Prostate gland (tissue), 2 donors: ENCODE measurements at places on chromosomes 13 and 19. TPM values are rescaled to one million over a fixed set of nuclear protein-coding genes. Genes with fewer than 3 reads are reported as not detected.
A peak's percentile ranks its signal among the peaks of the same experiment; 100 is the strongest.

DNA sequence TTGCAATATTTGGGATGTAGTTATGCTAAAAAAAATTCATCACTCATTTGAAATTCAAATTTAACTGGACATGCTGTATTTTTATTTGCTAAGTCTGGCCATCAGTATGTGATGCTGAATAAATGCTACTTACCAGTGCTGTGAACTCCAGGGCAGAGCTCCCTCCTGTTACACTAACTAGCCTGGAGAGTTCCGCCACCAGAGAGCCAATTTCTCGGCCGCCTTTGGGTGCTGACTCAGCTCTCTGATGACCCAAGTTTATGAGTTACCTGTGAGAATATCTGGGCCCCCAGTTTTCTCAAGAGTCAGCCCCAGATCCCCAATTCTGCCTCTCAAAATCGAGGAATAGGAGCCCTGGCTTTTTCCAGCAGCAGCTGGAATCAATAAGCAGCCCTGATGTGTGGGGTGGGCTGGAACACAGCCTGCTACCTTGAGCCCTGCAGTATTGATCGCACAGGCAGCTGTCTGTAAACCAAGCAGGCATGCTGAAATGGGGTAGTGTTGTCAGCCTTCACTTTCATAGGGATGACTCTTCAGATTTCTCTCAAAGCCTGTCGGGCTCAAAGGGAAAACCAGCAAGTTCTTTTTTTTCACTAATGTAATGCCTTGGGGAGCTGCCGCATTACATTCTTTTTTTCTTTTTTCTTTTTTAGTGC lies 113.7 kb downstream of the DNAJC15 start:
- H3K4me1 ChIP-seq: no peaks in the 10 kb centered on the region
- H3K4me3 ChIP-seq: no peak overlapping the region
- H3K27me3 ChIP-seq: no peaks in the 10 kb centered on the region
- H3K36me3 ChIP-seq: no peaks in the 10 kb centered on the region
- no peak for DNase-seq

The CYP4F11 gene
- total RNA-seq: 20.8 TPM

GRCh38 chr19:45773384-45773783 lies 4.3 kb upstream of the SIX5 start:
- no peak overlapping the region for H3K4me3 ChIP-seq
- H3K36me3 ChIP-seq: peaks cover 15% of the 10 kb centered on the region
- H3K27me3 ChIP-seq: no peaks in the 10 kb centered on the region
- DNase-seq: no peak
- H3K4me1 ChIP-seq: peaks cover 4% of the 10 kb centered on the region
- H3K27ac ChIP-seq: no peak overlapping the region

GRCh38 chr19:30692181-30692811 lies 320.1 kb downstream of the ZNF536 start:
- DNase-seq: no peak
- no peaks in the 10 kb centered on the region for H3K36me3 ChIP-seq
- H3K27ac ChIP-seq: peak overlapping the region; percentile 15
- no peaks in the 10 kb centered on the region for H3K4me1 ChIP-seq
- H3K27me3 ChIP-seq: no peaks in the 10 kb centered on the region
- H3K4me3 ChIP-seq: peak overlapping the region; percentile 12

The GNG14 gene
- total RNA-seq: not detected

DNA sequence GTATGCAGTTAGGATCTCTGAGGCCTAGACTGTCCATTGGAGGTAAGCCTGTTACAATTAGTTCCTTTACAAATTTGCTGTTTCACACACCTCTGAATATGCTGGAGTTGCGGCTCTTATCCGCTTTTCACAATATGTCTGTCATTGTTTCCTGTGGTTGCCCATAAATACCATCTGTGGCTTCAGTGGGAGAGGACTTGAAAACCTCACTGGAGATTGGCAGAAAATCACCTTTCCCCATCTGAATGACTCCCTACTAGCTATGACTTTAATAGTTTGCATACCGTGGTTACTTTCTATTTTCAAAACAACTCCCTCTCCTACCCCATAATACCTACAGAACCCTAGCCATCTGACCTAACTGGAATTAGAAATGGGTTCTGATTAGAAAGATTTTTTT lies 454.3 kb downstream of the PCDH17 start:
- H3K36me3 ChIP-seq: no peaks in the 10 kb centered on the region

GRCh38 chr13:75440100-75440499 lies 41.9 kb downstream of the TBC1D4 start:
- H3K27ac ChIP-seq: no peak overlapping the region
- H3K4me1 ChIP-seq: no peaks in the 10 kb centered on the region
- H3K27me3 ChIP-seq: no peaks in the 10 kb centered on the region
- H3K36me3 ChIP-seq: no peaks in the 10 kb centered on the region
- no peak for DNase-seq

DNA sequence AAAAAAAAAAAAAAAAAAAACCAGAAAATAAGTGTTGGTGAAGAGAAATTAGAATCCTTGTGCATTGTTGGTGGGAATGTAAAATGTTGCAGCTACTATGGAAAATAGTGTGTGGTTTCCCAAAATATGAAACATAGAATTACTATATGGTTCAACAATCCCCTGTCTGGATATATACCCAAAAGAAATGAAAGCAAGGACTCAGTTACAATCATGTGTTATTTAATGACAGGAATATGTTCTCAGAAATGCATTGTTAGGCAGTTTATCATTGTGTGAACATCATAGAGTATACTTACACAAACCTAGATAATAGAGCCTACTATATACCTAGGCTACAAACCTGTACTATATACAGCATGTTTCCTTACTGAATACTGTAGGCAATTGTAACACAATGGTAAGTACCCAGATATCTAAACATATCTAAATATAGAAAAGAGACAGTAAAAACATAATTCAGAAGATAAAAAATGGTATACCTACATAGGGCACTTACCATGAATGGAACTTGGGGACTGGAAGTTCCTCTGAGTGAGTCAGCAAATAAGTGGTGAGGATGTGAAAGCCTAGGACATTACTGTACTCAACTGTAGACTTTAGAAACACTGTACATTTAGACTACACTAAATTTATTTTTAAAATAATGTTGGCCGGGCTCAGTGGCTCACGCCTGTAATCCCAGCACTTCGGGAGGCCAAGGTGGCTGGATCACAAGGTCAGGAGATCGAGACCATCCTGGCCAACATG lies 25.7 kb upstream of the SLC7A1 start:
- DNase-seq: no peak
- no peaks in the 10 kb centered on the region for H3K4me1 ChIP-seq
- no peak overlapping the region for H3K4me3 ChIP-seq

- no peaks in the 10 kb centered on the region for H3K27me3 ChIP-seq
- no peak overlapping the region for H3K27ac ChIP-seq
- no peaks in the 10 kb centered on the region for H3K4me1 ChIP-seq
- no peaks in the 10 kb centered on the region for H3K36me3 ChIP-seq
Observed at GRCh38 chr13:113949546-113949945, 24.3 kb downstream of the C13orf46 start.

The SLC25A42 gene
- total RNA-seq: 11.5 TPM

DNA sequence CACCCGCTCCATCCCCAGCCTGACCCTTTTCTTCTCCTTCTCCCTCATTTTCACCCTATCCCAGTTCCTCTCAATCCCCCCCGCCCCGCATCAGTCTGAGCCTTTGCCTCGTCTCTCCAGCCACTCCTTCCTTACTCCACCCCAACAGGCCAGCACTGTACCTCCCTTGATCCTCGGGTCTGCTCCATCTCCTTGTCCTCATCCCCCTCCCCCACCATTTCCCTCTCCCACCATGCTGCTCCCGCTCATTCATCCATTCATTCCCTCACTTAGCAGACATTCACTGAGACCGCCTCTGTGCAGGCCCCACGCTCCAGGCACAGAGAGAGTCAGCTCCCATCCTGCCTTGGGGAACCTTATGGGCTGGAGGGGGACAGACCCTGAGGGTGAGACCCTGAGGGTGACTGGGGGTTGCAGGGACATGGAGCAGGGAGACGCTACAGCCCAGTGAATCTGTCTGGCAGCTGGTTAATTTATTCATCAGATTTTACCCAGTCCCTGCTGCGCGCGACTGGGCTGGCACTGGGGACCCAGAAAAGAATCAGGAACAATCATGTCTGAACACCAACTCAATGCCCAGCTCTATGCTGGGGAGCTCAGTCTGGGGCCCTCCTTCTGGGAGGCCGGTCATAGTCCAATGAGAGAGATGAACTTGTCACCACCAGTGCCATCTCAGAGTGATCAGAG lies 881 bp downstream of the ARHGAP33 start:
- H3K27ac ChIP-seq: no peak overlapping the region
- H3K36me3 ChIP-seq: no peaks in the 10 kb centered on the region
- H3K4me3 ChIP-seq: peak overlapping the region; percentile 84
- no peak for DNase-seq

DNA sequence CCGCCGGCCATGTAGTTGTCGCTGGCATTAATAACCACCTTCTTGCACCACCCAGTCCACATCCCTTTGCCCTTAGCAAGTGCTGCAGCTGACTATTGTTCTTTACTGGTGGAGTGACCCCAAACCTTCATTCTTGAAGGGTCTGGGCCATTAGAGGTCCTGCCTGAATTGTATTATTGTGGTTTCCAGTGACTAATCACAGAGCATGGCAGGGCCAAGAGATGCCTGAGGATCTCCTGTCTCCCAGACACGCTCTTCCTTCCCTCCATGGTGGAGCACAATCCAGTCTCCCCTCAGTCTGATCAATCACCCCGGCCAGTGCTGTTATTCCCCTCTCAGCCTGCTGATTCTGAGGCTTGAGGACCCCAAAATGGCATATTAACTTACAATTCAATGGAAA lies 39.0 kb downstream of the C1QTNF9 start:
- H3K27ac ChIP-seq: no peak overlapping the region
- no peak for DNase-seq
- no peaks in the 10 kb centered on the region for H3K4me1 ChIP-seq
- H3K4me3 ChIP-seq: no peak overlapping the region
- no peaks in the 10 kb centered on the region for H3K36me3 ChIP-seq

- H3K27me3 ChIP-seq: no peaks in the 10 kb centered on the region
- peak overlapping the region; percentile 41 for H3K27ac ChIP-seq
- no peaks in the 10 kb centered on the region for H3K36me3 ChIP-seq
- DNase-seq: peak; percentile 30
- no peak overlapping the region for H3K4me3 ChIP-seq
Observed at GRCh38 chr19:18049385-18049784, 37.3 kb downstream of the IL12RB1 start.

The TMPRSS9 gene
- total RNA-seq: 0.14 TPM

GRCh38 chr13:97367016-97367822 lies 66.8 kb upstream of the RAP2A start:
- H3K4me1 ChIP-seq: no peaks in the 10 kb centered on the region
- H3K36me3 ChIP-seq: no peaks in the 10 kb centered on the region
- H3K4me3 ChIP-seq: no peak overlapping the region
- H3K27ac ChIP-seq: no peak overlapping the region

The IL27RA gene
- total RNA-seq: 8.3 TPM

DNA sequence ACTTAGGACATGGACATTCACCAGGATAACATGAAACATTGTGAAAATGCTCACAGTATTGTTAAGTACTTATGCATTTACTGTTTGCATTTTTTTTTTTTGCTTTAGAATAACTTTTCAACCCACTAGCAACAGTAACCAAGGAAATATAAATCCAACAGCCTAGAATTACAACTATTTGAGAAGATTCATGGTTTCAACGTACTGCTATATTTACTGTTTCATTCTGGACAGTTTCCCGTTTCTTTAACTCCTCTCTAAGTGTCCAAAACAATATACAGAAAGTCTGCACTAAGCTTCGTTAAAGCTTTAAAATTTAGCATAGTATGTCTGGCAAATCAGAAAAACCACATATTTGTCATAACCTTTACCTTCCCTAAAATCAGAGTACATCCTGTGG lies 2.7 kb downstream of the SMAD9 start:
- H3K27me3 ChIP-seq: no peaks in the 10 kb centered on the region
- no peaks in the 10 kb centered on the region for H3K4me1 ChIP-seq
- H3K36me3 ChIP-seq: no peaks in the 10 kb centered on the region
- DNase-seq: no peak
